ENCODE measurements at places on chromosomes 5 and 9. TPM values are rescaled to one million over a fixed set of nuclear protein-coding genes. Genes with fewer than 3 reads are reported as not detected.

GRCh38 chr9:116525611-116526010 lies 161.5 kb upstream of the TRIM32 start:
- DNase-seq, result no peak

MRPL50 gene
- polyA plus RNA-seq, result 20.6 TPM

- no peak for DNase-seq
Observed at GRCh38 chr9:26308328-26308727, 584.3 kb downstream of the CAAP1 start.

MTX3 gene
- 10.5 TPM for polyA plus RNA-seq

DNA sequence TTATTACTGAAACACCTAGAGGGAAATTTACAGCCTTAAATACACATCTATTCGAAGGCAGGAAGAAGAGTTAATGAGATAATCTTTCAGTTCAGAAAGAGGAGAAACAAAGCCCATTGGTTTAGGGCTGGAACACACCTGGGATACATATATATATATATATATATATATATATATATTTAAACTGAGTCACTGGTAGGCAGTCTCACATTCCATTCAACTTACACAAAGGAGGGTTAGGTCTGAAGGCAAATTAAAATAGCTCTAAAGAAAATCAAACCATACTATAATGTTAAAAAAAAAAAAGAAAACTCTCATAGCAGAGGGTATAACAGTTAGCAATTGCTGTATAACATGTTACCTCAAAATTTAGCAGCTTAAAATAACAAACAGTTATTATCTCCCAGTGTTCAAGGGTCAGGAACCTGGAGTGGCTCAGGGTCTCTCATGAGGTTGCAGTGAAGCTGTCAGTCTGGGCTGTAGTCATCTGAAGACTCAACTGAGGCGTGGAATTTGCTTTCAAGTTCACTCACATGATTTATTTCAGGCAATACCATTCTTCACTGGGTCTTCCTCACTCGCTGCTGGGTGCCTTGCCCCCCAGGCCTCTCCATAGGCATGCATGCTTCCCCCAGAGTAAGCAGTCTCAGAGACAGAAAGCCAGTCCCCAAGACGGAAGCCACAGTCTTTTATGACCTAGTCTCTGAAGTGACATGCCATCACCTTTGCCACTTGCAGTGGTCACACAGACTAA lies 332.8 kb downstream of the NSG2 start:
- no peak for DNase-seq

- no peak for DNase-seq
Observed at GRCh38 chr9:71746023-71746757, 22.1 kb downstream of the CEMIP2 start.

DNA sequence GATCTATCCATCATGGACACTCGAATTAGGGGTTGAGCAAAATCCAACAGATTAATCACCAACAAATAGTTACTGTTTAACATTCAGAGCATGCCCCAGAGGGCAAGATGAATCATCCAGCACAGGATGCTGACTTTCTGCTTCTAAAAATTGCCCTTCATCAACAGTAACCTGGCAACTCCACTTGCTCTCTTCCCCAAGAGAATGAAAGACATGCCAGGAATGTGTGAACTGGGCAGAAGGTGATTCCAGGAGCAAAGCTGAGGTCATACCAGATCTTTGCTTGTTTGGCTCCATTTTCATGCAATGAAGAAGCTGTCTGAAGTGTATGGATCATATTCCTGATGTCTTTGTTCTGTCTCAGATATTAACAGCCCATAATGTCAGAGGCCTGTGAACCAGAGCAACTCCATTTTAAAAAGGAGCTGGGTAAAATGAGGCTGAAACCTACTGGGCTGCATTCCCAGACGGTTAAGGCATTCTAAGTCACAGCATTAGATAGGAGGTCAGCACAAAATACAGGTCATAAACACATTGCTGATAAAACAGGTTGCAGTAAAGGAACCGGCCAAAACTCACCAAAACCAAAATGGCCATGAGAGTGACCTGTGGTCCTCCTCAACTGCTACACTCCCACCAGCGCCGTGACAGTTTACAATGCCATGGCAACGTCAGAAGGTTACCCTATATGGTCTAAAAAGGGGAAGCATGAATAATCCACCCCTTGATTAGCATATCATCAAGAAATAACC lies 2.5 kb upstream of the ZNF367 start:
- no peak for DNase-seq

Measured in muscle of arm (tissue), 14 donors.